Activated CD4-positive, alpha-beta T cell treated with anti-CD3 and anti-CD28 coated beads, Interleukin-2, amount 50 U/mL, for 1 hour (primary cell): ENCODE measurements at places on chromosomes 5 and 9.

DNA sequence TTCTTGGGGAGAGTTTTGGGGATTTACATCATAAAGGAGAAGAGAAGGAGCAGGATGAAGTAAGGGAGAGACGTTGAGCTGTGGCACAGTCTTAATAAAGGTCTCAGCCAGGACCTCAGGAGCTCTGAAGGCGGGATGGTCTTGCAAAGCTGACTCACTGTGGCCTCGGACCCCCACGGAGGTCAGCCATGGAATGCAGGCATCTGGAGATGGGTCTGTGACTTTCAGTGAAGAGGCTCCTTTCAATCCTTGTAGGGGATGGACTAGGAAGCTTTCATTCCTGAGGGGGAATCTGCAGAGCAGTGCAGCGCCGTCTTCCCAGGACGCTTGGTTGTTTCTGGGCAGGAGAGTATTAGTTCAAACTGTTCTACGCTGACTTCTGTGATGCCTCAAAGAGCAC lies 65.7 kb upstream of the BASP1 start:
- DNase-seq, result no peak

- no peak for DNase-seq
Measured at GRCh38 chr5:78326930-78327329, 32.4 kb upstream of the AP3B1 start.

DNA sequence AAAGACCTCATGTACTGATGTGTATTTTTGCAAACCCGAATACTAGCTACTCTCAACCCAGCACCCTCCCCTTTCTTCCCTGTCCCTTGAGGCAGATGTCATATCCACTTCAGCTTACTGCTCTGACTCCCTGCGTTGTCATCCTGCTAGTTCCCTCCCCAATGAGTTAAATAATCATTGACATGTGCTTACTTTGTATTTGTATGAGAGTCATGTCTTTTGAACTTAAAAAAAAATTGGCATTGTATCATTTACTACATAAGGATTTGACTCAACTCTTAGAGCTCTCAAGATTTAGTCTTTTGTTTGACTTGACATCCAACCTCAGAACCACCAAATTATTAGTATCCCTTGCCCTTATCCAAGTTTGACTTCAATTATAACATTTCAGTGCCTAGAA lies 219.7 kb upstream of the TUT7 start:
- no peak for DNase-seq

GRCh38 chr9:95344735-95345325 lies 27.3 kb upstream of the FANCC start:
- DNase-seq, result no peak

DNA sequence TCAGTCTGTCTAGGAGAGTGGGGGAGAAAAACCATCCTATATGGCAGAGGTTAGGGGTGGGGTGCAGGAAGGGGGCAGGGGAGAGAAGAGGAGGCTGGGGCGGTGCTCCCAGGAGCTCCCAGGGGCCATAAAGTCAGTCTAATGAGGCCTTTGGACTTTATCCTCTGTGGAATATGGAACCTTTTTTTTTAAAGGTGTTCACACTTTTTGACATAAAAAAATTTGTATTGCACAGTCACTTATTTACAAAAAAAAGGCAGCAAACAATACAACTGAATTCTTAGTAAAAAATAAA lies 51.9 kb upstream of the SYNPO start:
- no peak for DNase-seq

GRCh38 chr5:52269859-52270258 lies 517.9 kb upstream of the ITGA1 start:
- no peak for DNase-seq

DNA sequence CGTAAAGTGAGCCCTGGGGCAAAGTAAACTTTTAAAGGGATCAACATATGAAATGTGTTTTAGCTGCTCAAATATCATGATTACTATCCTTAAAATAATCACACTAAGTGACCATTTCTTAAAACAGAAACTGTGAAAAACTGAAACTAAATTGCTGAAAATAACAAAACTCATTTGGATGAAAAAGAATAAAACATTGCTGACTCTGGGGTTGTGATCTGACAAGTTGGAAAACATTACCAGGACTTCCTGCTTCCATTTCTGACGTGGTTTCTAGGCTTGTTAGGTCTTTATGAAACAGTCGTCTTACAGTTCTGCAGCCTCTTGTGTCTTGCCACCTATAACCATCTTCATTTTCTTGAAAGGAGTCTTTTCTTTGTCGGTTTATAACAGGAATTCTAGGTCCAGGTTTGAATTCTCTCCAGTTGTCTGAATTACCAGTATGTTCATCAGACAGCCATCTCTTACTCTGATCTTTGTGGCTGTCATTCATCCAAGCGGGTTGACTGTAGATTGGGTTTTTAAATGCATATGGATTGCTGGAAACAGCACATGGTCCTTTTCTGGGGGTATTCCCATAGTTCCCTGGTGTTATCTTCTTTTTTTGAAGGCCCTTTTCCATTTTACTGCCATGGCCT lies 1.7 kb downstream of the TUT7 start:
- DNase-seq, result no peak

- DNase-seq, result no peak
Measured at GRCh38 chr5:113514289-113514635, 768 bp downstream of the YTHDC2 start.

DNA sequence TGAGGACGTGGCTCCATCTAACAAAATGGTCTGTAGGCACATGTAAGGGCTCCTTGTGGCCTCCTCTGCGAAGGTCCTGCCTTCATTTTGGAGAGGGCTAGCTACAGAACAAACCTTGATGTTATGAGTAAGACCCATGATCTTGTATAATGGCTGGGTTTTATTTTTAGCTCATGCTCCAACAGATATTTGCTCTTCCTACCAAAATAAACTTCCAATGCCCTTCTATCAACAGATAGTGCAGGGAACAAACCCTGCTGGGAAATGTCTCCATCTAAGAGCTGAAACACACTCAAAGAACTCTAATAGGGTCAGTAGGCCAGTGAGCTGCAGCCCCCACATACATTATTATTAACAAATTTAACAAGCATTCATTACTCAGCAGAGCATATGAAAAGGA lies 189.5 kb downstream of the LURAP1L start:
- no peak for DNase-seq

DNA sequence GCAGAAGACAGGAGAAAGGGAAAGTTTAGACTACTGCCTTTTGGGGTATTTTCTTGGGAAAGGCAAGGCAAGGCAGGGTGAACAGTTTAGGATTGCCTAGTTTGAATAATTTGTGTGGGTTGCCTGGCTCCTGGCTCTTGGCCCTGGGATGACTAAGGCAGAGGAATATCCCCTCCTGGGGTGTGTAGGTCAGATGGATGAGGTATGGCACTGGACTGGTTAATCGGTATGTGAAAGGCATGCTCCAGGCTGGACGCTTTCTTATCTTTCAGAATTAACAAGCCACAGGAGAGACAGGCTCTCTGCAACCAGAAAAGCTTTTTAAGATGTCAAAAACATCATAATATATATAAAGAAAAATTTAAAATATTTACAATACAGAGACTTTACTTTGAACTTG lies 58.6 kb downstream of the STARD4 start:
- DNase-seq, result no peak

DNA sequence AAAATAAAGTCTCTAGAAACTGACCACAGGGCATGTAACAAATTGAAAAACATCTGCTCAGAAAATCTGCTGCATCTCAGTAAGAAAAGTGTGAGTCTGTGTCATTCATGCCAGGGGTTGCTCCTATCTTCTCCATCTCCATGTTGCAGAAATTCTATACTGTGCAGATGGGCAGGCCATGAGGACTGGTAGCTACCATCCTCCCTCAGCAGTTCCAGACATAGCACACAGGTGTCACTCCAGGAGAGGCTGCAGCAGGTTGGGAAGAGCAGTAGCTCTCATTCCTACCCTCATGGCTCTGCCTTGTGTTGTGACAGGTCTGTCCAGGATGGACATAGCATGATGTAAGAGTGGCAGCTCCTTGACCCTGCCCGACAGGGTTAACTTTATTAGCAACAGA lies 173.4 kb downstream of the NDUFS4 start:
- no peak for DNase-seq

- DNase-seq, result no peak
Measured at GRCh38 chr5:169629847-169630548, 7.1 kb upstream of the DOCK2 start.

- DNase-seq, result no peak
Measured at GRCh38 chr9:98191671-98192502, 550 bp downstream of the CORO2A start.

DNA sequence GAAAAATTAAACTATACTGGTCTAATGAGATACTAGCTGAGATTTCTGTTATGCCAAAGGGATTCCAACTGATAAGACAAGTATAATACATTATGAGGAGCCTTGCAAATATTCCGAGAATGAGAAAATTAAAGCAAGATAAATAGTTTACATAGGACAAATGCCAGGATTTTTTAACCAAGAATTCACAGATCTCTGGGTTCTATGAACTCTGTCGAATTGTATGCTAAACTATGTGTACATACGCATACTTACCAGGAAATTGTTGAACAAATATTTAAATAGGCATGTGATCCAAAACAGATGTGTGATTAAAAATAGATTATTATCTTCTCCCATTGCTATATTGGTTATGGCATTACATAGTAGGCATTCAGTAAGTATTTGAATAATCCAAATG lies 616.6 kb downstream of the GABRG2 start:
- no peak for DNase-seq
